ENCODE measurements at places on chromosomes 7 and 10. TPM values are rescaled to one million over a fixed set of nuclear protein-coding genes. Genes with fewer than 3 reads are reported as not detected.

The CCT6A gene
- polyA plus RNA-seq, result 40.3 TPM

DNA sequence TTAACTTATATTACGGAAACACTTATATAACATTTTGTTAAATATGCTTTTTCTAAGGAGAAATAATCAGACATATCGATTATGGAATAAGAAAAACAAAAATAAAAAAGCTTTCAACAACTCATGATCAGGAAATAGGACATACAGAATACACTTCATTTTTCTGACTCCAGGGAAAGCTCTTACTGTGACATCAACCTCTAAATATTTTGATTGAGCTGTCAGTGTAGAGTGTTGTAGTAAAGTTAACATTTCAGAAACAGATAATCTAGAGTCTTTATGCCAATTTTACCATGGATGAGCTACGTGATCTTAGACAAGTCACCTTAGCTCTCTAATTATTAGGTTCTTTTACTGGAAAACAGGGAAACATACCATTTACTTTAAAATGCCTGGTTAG, 218.9 kb upstream of the SORCS1 start:
- no peaks in the 10 kb centered on the region for H3K36me3 ChIP-seq
- no peak overlapping the region for H3K27ac ChIP-seq
- no peak for DNase-seq
- no peaks in the 10 kb centered on the region for H3K4me1 ChIP-seq
- no peaks in the 10 kb centered on the region for H3K27me3 ChIP-seq
- H3K4me3 ChIP-seq, result no peak overlapping the region

DNA sequence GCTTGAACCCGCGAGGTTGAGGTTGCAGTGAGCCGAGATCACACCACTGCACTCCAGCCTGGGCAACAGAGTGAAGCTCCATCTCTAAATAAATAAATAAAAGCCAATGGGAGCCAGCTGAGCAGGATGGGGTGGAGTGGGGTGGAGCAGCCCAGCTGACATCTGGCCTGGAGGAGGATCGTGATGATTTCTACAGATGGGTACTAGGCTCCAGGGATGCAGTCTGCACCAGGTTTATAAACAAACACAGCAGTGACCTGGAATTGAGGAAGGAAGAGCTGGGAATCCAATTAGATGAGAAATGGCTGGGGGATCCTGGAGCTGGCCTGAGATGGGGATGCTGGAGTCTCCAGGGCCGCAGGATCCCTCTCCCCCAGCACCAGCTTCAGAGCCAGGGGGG, 7.3 kb upstream of the GRIFIN start:
- DNase-seq, result no peak
- no peak overlapping the region for H3K4me3 ChIP-seq
- no peak overlapping the region for H3K27ac ChIP-seq
- H3K27me3 ChIP-seq, result no peaks in the 10 kb centered on the region
- no peaks in the 10 kb centered on the region for H3K36me3 ChIP-seq

DNA sequence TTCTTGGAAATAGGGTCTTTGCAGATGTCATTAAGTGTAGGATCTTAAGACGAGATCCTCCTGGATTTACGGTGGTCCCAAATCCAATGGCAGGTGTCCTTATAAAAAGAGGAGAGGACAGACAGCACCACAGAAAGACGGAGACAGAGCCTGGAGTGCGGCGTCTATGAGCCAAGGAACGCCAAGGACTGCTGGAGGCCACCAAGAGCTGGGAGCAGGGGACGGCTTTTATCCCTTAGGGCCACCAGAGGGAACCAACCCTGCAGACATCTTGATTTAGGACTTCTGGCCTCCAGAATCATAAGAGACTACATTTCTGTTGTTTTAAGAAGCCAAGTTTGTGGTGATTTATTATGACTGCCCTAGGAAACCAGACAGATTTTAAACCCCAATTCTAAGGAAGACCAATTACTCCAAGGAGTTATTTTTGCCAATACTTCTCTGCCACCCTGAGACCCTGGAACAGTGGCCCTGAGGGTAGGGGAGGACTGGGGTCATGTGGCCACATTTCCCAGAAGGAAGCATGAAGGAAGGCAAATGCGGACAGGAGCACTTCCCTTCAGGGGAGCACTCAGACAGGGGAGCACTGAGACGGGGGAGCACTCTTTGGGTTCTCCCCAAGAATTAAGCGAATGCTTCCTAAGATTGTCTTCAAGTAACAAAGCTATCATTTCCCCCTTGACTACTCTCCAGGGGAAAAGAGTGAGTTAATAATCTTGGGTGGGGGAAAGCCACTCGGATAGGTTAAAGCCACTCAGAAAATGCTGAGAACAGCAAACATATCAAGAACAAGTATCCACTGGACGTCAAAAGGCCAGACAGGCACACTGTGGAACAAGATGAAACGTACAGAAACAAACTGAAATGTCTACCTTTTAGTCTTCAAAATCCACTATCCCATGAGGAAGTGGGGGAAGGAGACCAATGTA, 67.5 kb downstream of the CHST15 start:
- no peaks in the 10 kb centered on the region for H3K36me3 ChIP-seq
- peak; percentile 71 for DNase-seq
- no peaks in the 10 kb centered on the region for H3K27me3 ChIP-seq
- H3K27ac ChIP-seq, result no peak overlapping the region
- peaks cover 15% of the 10 kb centered on the region for H3K4me1 ChIP-seq
- no peak overlapping the region for H3K4me3 ChIP-seq

The EGR2 gene
- polyA plus RNA-seq, result 10.9 TPM

DNA sequence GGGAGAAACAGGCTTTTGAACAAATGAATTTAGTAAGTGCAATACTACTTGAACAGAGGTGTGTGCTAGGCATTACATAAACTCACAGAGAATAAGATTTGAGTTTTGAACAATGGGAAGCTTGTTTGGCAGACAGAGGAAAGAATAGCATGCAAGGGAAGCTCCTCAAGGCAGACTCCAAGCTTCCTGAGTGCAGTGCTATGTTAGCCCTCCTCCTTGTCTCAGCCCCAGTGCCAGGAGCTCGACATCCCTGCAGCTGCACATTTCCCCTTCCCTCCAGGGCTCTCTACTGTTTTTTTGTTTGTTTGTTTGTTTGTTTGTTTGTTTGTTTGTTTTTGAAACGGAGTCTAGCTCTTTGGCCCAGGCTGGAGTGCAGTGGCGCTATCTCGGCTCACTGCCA, 237.5 kb downstream of the IPMK start:
- DNase-seq, result no peak
- no peaks in the 10 kb centered on the region for H3K27me3 ChIP-seq
- H3K4me3 ChIP-seq, result no peak overlapping the region
- no peaks in the 10 kb centered on the region for H3K36me3 ChIP-seq
- no peak overlapping the region for H3K27ac ChIP-seq

The SPDYE2B gene
- not detected for polyA plus RNA-seq

GRCh38 chr10:29304264-29304994, 15.6 kb downstream of the LYZL1 start:
- no peaks in the 10 kb centered on the region for H3K27me3 ChIP-seq
- no peak overlapping the region for H3K4me3 ChIP-seq

DNA sequence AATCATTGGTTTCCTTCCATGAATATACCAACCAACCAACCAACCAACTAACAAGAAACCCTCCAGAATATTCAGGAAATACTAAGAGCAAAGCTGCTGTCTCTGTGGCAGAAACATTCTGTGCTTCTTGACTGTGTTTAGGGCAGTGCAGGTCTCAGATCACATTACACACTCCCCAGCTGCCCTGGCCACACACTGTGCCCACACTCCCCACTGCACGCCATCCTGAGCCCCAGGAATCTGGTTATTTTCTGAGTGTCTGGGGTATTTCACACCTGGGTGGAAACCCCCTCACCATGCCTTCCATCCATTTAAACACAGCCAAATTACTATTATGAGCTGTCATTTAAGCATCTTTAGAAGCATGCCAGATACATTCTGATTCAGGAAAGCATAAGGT, 183.7 kb upstream of the ANK3 start:
- H3K4me3 ChIP-seq, result no peak overlapping the region
- DNase-seq, result no peak
- H3K4me1 ChIP-seq, result peaks cover 7% of the 10 kb centered on the region
- H3K27me3 ChIP-seq, result peaks cover 3% of the 10 kb centered on the region
- H3K36me3 ChIP-seq, result no peaks in the 10 kb centered on the region

DNA sequence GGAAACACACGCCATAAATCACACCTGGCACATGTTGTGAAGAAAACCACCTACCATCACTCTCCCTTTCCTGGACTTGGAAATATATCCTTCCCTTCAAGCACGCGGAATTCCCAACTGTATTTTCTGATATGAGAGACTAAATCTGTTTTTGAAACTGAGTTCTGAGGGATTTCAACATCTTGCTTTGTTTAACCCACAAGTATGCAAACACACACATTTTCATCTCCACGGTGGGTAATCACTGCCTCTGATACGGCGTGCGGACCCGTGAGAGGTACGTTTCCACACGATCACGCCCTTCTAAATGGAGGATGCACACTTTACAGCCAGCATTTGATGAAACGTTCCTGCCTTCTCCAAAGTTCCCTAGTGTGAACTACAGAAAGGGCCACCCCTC, 83.4 kb downstream of the ZRANB1 start:
- H3K4me3 ChIP-seq, result no peak overlapping the region
- H3K27ac ChIP-seq, result no peak overlapping the region
- no peaks in the 10 kb centered on the region for H3K4me1 ChIP-seq

The CACNB2 gene
- polyA plus RNA-seq, result not detected

DNA sequence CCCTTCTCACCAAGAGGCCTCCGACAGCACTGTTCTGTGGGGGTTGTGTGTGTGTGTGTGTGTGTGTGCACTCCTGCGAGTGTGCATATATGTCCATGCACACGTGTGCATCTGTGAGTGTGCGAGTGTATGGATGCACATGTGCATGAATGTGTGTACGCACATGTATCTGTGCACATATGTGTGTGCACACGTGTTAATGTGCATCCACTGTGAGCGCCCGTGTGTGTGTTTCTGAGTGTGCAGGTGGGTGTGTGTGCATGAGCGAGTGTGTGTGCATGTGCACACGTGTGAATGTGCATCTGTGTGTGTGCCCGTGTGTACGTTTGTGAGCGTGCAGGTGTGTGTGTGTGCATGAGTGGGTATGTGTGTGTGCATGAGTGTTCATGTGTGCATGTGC, 48.5 kb upstream of the FOXL3 start:
- H3K36me3 ChIP-seq, result no peaks in the 10 kb centered on the region
- no peak overlapping the region for H3K4me3 ChIP-seq
- no peaks in the 10 kb centered on the region for H3K4me1 ChIP-seq
- H3K27me3 ChIP-seq, result no peaks in the 10 kb centered on the region
- no peak for DNase-seq

DNA sequence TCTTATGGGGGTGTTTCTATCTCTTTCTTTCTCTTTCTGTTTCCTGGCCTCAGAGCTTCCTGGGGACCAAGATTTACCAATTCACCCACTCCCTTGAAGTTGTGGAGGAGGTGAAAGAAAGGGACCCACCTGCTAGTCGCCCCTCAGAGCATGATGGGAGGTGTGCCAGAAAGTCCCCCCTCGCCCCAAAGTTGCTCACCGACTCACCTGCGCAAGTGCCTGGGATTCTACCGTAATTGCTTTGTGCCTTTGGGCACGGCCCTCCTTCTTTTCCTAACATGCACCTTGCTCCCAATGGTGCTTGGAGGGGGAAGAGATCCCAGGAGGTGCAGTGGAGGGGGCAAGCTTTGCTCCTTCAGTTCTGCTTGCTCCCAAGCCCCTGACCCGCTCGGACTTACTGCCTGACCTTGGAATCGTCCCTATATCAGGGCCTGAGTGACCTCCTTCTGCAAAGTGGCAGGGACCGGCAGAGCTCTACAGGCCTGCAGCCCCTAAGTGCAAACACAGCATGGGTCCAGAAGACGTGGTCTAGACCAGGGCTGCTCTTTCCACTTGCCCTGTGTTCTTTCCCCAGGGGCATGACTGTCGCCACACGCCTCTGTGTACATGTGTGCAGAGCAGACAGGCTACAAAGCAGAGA, 12.2 kb downstream of the AQP1 start:
- no peaks in the 10 kb centered on the region for H3K27me3 ChIP-seq

DNA sequence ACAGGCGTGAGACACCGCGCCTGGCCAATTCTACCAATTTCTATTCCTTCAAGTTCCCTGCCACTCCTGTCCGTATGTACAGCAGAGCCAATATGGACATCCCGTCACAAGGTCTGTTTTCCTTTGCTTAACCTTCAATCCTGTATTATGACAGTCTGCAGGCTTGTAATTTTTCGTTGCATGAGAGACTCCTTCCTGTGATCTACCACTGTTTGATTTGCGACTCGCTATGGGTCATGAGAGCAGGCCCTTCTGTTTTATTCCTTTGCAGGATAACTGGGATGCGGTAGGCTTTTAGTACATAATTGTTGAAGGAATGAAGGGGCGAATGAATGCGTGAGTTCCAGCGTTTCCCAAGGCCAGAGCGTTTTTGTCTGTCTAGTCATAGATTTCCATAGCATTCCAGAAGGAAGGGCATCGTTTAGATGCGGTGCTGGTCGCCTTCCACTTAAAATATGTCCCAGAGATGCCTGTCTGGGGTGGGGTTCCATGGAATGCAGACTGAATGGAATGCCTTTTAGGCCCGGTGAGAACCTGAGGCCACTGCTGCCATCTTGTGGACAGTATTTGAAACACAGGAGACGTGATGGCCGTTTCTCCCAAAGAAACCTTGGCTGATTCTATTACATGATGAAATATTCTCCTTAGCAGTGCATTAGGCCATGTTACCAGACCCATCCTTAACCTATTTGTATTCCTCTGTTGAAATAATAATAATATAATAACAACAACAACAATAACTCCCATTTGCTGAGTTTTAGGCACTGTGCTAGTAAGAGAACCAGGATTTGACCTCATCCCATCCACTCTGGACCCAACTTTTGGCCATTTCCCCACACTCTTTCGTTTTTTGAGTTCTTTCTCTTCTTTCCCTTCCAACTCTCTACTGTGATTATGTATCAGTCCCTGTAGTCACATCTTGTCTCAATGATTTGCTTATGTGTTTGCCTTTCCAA, 193.2 kb downstream of the MYOF start:
- DNase-seq, result peak; percentile 60
- H3K4me3 ChIP-seq, result no peak overlapping the region
- H3K36me3 ChIP-seq, result no peaks in the 10 kb centered on the region
- H3K27ac ChIP-seq, result no peak overlapping the region
- no peaks in the 10 kb centered on the region for H3K4me1 ChIP-seq

DNA sequence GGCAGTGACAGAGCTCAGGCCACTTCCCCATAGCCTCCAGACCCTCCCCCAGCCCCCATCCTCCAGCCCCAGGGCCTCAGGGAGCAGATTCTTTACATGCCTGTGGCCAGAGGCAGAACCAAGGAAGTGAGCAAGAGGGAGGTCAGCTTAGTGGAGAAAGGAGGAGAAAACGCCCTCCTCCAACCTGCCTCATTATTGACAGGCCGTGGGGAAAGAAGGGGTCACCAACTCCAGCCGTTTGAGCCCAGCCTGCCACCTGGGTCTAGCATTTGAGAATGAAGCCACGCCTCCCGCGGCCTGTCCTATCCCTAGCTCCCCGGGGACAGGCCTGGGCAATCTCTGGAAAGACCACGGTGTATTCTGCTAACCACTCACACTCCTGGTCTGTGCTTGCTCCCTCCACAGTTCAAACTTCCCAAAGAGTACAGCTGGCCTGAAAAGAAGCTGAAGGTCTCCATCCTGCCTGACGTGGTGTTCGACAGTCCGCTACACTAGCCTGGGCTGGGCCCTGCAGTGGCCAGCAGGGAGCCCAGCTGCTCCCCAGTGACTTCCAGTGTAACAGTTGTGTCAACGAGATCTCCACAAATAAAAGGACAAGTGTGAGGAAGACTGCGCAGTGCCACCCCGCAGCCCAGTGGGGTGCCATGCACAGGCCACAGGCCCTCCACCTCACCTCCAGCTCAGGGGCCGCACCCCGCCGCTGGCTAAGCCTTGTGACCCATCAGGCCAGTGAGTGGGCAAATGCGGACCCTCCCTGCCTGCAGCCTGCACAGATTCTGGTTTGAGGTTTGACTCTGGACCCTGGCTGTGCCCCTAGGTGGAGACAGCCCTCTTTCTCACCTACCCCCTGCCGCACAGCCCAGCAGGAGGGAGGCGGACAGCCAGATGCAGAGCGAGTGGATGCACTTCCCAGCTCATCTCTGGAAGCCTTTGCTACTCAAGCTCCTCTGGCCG, 14.3 kb upstream of the TRIM8 start:
- H3K4me3 ChIP-seq, result no peak overlapping the region
- H3K27ac ChIP-seq, result no peak overlapping the region
- H3K36me3 ChIP-seq, result no peaks in the 10 kb centered on the region
- DNase-seq, result no peak

All from B cell (primary cell).